ENCODE measurements at places on chromosomes 3 and 15. TPM values are rescaled to one million over a fixed set of nuclear protein-coding genes. Genes with fewer than 3 reads are reported as not detected.

DNA sequence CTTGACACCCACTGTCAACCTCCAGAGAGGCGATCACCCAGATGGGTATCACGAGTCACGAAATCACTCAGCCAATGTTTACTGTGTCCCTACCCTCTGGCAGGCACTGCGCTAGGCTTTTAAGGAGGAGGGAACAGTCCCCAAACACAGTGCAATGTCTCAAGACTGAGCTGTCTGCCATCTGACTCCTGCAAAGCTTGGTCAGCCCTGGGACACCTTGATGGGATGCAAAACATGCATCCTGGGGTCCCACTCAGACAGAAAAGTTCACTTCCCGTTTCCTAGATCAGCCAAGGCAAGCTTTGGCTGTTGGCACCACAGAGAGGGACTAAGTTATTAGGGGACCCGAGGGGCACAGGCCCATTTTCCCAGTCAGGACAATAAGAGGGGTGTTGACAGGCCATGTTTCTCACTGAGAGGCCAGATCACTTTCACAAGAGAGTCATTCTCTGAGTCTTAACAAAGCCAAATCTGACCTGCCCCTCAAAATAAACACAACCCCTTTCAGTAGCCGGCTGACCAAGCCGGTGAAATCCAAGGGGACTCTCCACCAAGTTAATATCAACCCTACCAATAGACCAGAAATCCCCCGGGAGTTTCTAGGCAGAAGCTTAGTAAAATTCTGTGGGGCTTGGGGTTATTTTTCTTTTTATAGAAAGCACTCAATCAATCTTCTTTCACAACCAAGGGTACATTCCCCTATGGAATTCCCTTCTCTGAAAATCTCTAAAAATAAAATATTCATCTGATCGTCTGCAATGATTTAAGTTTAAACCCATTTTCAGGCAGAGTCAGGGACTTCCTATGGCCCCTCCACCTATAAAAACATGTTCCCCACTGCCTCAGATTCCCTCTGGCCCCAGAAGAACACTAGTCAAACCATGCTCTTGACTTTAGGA is 3.5 kb downstream of the RFTN1 start:
- no peak for DNase-seq

Gene GORASP1
- 17.9 TPM for total RNA-seq

Gene RETNLB
- total RNA-seq = not detected

DNA sequence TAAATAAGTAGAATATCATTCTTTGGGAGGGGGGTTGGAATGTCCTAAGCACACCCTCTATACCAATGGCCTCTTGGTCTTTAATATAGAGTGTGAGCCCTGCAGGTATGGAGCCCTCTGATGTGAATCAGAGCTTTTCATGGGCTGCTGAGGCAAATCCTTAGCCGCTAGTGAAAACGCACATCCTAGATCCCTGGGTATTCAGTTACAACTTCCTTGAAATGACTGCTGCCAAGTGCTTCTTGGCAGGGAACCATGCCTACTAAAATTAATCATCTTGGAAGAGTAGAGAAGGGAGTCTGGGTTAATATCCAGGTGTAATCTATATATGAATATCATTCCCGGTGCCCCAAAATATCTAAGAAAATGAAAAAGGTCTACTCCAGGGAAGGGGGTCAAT is 109.1 kb downstream of the POLQ start:
- DNase-seq = peak; percentile 73

GRCh38 chr3:155934230-155934629 is 63.8 kb downstream of the GMPS start:
- no peak for DNase-seq

DNA sequence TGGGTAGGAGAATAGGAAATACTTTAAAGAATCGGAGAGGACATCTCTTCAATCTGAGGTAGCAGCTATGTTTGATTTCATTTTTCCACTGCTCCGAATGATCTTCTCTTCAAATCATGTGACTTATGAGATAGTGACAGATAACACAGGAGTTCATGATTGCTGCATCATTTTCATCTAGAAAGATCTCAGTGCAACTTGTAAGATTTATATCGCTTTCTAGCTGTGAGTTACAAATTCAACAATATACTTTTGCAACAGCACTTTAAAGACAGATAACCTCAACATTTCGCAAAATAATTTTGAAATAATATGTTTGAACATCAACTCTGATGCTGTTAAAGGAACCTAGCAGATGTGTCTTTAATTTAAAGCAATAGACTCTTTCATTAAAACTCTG is 99.9 kb upstream of the CCDC80 start:
- no peak for DNase-seq

Gene FSIP1
- 28.8 TPM for total RNA-seq

Gene ACKR2
- total RNA-seq = 1.3 TPM

- no peak for DNase-seq
Observed at GRCh38 chr3:72337480-72337855, 510.8 kb downstream of the SHQ1 start.

GRCh38 chr15:74201710-74202420 is 722 bp downstream of the STRA6 start:
- peak; percentile 86 for DNase-seq

DNA sequence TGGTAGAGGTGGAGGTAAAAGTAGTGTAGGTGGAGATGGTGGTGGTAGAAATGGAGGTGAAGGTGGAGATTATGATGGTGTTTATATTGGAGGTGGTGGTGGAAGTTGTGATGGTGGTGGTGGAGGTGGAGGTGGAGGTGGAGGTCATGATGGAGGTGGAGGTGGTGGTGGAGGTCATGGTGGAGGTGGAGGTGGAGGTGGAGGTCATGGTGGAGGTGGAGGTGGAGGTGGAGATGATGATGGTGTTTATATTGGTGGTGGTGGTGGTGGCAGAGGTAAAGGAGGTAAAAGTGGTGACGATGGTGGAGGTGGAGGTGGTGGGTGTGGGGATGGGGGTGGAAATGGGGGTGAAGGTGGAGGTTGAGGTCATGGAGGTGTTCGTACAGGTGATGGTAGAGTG is 107.8 kb downstream of the ASB7 start:
- no peak for DNase-seq

DNA sequence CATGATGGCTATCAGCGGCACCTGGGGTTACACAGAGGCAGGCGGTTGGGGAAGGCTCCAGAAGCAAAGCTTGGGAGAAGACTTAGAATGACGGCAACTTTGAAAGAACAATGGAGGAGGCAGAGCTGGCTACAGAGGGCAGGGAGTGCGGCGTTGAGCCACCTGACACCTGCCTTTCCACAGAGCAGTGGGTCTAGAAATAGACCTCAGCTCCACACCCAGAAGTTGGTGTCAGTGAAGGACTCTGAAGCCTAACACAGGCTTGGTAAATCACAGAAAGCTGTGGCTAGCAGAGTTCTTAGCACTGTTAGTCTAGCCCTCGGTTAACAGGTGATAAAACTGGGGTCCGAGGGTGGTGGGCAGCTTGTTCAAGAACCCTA is 23.1 kb upstream of the EHD4 start:
- DNase-seq = no peak

DNA sequence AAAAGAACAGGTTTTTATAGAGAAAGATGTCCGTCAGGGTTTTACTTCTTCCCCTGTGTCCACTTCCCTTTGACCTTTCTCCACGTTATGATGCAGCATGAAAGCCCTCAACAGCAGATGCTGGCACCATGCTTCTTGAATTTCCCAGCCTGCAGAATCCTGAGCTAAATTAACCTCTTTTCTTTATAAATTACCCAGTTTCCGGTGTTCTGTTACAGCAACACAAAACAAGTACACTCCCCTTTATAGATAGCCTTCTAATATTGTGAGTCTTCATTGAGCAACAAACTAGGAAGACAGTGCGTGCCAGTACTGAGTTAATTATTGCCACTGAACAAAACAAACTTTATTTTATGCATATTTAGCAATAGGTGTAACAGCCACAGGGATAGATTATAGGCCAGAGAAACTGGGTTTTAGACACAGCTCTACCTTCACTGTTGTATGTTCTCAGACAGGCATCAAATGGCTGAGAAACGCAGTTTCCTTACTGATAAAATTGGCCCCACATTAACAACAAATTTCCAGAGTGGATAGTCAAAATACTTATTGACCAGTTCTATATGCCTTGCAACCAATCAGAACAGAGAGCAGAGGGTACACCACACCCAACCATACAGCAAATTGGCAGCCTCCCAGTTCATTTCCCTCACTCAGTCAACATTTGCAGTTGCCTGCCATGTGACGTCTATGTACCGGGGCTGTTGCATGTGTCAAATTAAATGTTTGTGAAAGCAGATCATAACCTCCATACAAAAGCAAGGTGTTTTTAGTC is 14.4 kb upstream of the TBL1XR1 start:
- peak; percentile 87 for DNase-seq

GRCh38 chr15:51137880-51138430 is 43.2 kb upstream of the TNFAIP8L3 start:
- peak; percentile 40 for DNase-seq

- DNase-seq = no peak
Observed at GRCh38 chr3:162546910-162547309, 1050.3 kb downstream of the OTOL1 start.

Gene UNC45A
- total RNA-seq = 105 TPM

Gene LRRC2
- total RNA-seq = under 0.01 TPM

Gene EFCC1
- total RNA-seq = not detected

DNA sequence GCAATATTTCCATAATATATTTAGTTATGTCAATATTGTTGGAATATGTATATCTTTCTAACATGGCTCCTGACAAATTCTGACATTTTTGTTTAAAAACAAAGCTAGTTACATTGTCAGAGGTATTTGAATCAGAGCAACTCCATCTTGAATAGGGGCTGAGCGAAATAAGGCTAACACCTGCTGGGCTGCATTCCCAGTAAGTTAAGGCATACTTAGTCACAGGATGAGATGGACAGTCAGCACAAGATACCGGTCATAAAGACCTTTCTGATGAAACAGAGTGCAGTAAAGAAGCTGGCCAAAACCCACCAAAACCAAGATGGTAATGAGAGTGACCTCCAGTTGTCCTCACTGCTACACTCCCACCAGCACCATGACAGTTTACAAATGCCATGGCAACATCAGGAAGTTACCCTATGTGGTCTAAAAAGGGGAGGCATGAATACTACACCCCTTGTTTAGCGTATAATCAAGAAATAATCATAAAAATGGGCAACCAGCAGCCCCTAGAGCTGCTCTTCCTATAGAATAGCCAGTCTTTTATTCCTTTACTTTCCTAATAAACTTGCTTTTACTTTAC is 30.4 kb downstream of the RPL22L1 start:
- DNase-seq = peak; percentile 34

Gene GPR87
- 64.5 TPM for total RNA-seq

DNA sequence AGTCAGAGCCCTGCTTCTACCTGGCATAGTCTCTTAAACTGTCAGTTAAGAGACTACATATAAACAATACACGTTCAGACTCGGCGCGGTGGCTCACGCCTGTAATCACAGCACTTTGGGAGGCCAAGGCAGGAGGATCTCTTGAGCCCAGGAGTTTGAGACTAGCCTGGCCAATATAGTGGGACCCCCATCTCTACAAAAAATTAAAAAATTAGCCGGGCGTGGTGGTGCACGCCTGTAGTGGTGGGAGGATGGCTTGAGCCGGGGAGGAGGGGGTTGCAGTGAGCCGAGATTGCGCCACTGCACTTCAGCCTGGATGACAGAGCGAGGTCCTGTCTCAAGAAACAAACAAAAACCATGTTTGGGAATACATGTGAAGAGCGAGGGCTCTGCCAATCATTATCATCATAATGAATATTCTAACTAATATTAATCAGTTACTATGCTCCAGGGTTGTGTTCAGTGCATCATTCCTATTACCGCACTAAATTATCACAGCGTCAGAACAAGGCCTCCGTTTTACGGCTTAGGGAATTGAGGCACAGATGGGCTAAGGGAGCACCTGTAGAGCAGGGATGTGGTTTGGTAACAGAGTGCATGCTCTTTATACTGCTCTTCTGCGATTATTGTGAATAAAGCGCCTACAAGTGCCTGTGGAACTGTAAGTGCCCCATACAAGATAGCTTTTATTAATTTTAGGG is 844 bp upstream of the UQCC5 start:
- no peak for DNase-seq

DNA sequence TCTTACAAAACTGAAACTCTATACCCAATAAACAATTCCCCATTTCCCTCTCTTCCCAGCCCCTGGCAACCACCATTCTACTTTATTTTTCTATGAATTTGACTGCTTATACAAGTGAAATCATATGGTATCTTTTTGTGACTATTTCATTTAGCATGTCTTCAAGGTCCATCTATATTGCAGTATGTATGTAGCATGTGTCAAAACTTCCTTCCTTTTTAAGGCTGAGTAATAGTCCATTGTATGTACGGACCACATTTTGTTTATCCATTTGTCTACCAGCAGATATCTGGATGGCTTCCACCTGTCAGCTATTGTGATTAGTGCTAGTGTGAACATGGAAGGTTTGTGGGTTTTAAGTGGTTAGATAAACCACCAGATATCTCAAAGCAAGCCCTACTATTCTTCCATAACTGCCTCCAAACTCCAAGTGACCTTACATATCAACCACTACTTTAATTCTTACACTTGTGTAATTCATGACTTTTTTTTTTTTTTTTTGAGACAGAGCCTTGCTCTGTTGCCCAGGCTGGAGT is 134.7 kb downstream of the TMCC1 start:
- no peak for DNase-seq

Gene CCR5
- not detected for total RNA-seq

Gene SOX2
- total RNA-seq = 15.4 TPM

GRCh38 chr15:58704155-58704865 is 45.2 kb downstream of the ADAM10 start:
- DNase-seq = no peak

Gene STAC
- 1.1 TPM for total RNA-seq

Gene ESYT3
- total RNA-seq = 1.1 TPM

- DNase-seq = no peak
Observed at GRCh38 chr15:56254265-56254664, 10.6 kb upstream of the RFX7 start.

GRCh38 chr3:13644341-13645117 is 95.6 kb downstream of the FBLN2 start:
- peak; percentile 38 for DNase-seq

DNA sequence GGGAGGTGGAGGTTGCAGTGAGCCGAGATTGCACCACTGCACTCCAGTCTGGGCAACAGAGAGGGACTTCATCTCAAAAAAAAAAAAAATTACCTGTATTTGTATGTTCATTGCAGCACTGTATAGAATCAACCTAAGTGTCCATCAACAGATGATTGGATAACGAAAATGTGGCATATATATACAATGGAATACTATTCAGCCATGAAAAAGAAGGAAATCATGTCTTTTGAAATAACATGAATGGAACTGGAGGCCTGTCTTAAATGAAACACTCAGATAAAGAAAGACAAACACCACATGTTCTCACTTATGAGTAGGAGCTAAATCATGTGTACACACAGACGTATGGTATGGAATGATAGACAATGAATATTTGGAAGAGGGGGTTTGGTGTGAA is 59.4 kb upstream of the MEF2A start:
- DNase-seq = no peak

Gene PRR20G
- not detected for total RNA-seq

DNA sequence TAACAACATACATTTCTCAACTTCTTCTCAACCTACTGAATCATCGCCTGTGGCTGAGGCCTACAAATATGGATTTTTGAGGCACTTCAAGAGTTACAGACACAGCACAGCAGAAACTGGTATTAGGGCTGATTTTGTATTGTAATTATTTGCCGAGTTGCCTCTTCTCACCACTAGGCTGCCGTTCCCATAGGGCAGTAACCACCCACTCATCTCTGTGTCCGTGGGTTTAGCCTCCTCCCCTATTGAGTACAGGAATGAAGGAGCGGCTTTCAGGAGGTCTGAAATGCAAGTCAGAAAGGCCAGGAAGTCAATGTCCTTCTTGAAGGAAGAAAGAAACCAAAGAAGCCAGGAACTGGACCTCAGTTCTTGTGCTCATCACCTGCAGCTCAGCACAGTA is 220.8 kb downstream of the MTHFS start:
- no peak for DNase-seq

Gene NRROS
- total RNA-seq = not detected

- peak; percentile 17 for DNase-seq
Observed at GRCh38 chr15:37973856-37974255, 39.4 kb downstream of the TMCO5A start.
